NCI-H1048 (cell line): ENCODE measurements at places on chromosomes 5 and 9.

GRCh38 chr9:70924380-70924779 lies 197.0 kb downstream of the TRPM3 start:
- no peak for DNase-seq

DNA sequence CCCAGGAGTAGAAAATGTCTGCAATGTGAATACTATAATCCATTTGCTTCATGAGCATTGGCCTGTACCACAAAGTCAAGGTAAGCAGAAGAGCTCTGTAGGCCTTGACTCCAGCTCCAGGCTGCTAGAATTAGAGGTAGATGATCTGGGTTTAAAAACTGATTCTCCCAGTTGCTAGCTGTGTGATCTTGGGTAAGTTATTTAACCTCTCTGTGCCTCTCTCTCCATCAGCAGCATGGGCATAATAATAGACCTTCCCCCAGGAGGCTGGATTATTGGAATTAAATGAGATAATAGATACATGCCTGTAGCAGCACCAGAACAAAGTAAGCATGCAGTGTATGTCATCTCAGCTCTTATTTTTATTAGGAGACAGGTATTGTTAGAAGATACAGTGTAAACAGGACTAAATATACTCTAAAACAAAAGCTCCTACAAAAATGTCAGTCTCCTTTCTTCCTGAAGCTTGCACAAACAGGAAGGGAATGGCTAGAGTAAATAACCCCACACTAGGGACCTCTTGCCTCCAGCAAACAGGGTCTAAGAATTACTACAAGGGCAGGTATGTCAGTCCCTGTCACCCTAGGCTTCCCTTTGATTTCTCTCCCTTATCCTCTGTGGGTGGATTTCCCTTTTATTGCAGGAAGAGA lies 57.5 kb downstream of the PSAT1 start:
- no peak for DNase-seq

GRCh38 chr5:122391621-122392020 lies 79.6 kb downstream of the SNCAIP start:
- DNase-seq: no peak

- DNase-seq: no peak
These were observed 382.4 kb downstream of the NNT start for GRCh38 chr5:43985411-43985810.

- DNase-seq: no peak
These were observed 11.8 kb downstream of the RMI1 start for GRCh38 chr9:83992407-83992806.

DNA sequence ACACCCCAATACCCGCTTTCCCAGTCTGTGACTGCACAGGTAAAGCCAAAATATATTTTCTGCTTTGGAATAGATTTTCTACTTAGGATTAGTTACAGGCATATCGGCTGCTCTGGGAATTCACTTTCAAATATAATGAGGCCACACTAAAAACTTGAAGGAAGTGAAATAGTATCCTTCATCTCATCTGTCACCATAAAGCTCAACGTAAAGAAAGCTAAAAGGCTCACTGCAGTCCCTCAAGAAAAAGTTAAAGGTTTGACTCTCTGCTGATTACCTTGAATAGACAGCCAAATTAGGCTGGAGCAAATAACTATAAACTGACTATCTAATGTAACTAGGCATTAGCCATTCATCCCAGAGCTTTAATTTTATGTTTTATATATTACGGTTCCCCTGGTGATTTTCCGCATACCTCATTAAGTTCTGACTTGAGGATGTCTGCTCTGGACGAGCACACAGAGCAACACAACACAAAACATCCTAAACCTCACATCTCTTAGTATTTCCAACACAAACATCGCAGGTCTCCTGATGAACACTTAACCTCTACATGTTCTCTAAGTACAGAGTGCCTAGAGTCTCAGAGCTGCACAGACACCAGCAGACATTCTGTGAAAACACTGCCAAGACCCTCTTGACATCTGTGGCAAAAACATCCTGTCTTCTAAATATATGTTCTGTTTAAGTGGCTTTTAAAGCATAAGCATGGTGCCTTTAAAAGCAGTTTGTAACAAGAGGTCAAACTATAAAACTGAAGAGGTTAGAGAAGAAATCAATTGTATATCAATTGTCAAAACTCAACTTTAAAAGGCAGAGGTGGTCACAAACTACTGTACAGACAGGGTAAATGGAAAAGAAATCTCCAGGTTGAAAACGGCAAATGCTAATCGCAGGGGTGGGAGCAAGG lies 35.4 kb downstream of the ELAVL2 start:
- DNase-seq: no peak

- DNase-seq: no peak
These were observed 61.7 kb downstream of the SH3TC2 start for GRCh38 chr5:149001162-149001561.

- no peak for DNase-seq
These were observed 166.1 kb downstream of the CD180 start for GRCh38 chr5:67030289-67031056.

DNA sequence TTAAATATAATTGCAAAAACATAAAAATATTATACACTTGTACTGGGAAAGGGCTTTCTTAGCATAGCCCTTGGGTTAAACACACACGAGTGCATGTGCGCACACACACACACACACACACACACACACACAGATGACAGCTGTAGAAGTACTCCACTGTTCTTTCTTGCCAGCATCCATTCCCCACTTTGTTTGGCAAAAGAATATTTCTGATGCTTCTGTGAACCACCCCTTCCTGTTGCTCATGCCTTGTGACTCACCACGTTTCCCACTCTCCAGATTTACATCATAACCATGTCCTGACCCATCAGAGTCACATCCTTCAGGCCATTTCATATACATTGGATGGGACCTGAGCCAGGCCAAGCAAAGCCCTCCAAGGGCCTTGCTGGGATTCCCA lies 280.1 kb downstream of the DNAH5 start:
- no peak for DNase-seq

- DNase-seq: no peak
These were observed 121.3 kb downstream of the LHFPL2 start for GRCh38 chr5:78527054-78527859.

- DNase-seq: no peak
These were observed 37.0 kb downstream of the SLC38A9 start for GRCh38 chr5:55675119-55675518.

DNA sequence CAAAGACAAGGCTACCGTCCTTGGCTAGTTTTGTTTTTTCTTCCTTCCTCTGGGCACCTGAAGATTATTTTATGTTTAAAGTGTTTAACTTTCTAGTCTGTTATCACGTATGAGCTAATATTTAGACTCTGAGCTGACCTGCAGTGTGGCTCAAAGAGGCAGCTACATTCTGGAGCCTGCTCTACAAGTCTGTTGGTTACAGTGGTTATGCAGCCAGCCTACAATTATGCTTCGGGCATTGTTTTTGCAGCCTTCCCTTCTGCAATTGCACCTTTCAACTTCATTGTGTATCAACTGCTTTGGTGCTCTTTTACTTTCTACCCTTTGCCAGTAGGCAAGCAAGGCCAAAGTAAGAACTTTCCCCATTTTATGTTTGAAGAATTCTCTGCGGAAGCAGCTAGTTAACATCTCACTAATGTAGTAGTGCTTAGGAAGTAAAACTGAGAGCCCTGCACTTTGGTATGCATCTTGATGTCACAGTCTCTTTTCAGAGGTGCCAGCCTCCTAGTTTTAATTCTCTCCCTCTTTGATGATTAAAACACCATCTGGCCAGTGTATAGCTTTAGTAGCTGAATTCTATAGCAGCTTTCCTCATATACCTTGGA lies 322.1 kb downstream of the FAM170A start:
- no peak for DNase-seq

GRCh38 chr5:150253416-150254208 lies 36.0 kb downstream of the CAMK2A start:
- DNase-seq: no peak
